ENCODE measurements at places on chromosomes 13 and 19.

- peak; percentile 95 for DNase-seq
Observed at GRCh38 chr13:42039946-42040729, 8.3 kb upstream of the DGKH start.

GRCh38 chr19:49437231-49437630, 4.1 kb downstream of the SLC17A7 start:
- DNase-seq: no peak

DNA sequence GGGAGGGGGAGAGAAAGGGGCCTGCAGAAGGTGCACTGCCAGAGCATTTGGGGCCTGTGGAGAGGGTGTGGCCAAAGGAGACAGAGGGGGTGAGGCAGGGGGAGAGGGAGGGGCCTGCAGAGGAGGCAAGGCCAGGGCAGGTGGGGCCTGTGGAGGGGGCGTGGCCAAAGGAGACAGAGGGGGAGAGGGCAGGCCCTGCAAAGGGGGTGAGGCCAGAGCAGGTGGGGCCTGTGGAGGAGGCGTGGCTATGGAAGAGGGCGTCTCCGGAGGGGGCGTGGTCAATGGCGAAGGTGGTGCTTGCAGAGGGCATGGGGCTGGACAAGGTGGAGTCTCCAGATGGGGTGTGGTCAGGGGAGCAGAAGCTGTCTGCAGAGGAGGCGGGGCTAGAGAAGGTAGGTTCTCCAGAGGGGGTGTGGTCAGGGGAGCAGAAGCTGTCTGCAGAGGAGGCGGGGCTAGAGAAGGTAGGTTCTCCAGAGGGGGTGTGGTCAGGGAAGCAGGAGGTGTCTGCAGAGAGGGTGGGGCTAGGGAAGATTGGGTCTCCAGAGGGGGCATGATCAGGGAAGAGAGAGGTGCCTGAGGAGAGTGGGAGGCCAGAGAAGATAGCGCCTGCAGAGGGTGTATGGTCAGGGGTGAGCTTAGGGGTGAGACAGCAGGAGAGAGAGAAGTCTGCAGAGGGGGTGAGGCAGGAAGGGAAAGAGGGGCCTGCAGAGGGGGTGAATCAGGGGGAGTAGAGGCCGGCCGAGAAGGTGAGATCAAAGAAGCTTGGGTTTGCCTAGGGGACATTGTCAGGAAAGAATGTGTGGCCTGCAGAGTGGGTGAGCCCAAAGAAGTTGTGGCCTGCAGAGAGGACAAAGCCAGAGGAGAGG, 3.4 kb downstream of the PRR36 start:
- peak; percentile 84 for DNase-seq

DNA sequence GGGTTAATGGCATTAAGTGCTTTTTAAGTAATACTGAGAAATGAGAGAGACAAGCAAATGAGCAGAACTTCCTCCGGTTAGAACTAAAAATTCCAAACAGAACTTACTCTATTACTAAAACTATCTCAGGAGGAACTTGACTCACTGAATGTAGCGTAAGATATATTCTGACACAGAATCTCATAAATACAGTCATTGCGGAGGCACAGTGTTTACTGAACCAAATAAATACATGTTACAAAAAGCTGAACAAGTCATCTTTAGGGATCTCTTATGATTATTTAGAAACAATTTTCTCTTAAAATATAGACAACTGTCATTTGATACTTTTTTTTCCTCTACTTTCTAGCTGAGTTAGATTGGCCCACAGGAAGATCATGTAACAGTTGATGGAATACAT, 283.1 kb downstream of the KLF12 start:
- no peak for DNase-seq

GRCh38 chr13:44797685-44798084, 191.6 kb downstream of the NUFIP1 start:
- DNase-seq: no peak

DNA sequence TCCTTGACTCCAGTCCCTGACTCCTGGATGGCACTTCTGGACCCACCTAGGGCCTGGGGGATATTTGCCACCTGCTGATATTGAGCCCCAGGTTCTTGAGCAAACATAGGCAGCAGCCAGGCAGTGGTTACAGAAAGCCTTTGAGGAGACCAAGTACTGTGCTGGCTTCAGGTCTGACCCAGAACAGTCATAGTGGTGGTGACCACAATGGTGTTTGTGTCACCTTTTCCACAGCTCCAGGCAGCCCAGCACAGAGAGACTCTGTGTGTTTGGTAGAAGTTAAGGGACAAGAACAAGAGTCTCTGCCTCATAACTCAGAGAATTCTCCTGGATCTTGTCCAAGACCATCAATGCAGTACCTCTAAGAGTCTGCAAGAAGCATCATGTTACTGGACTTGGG, 14.6 kb upstream of the CLC start:
- DNase-seq: no peak

DNA sequence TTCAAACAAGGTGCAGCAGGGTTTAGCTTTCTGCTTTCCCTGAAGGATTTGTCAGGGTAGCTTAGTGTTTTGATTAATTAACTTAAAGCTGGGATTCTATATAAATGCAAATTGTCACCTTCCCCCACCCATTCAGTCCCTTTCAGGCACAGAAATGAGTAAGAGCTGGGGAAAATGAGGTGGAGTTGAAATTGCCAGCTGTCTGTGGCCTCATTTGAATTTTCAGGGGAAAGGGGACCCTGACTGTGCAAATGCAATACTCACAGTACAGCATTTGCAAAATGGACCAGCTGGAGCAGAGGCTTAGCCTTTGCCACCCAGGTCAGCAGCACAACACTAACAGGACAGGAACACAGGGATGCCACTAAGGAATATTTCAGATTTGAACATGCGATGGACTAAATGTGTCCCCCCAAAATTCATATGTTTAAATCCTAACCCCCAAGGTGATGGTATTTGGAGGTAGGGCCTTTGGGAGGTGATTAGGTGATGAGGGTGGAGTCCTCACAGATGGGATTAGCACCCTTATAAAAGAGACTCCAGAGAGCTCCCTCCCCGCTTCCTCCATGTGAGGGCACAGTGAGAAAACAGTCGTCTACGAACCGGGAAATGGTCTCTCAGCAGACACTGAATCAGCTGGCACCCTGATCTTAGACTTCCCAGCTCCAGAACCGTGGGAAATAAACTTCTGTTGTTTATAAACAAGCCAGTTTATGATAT, 59.5 kb upstream of the CYSLTR2 start:
- DNase-seq: no peak

DNA sequence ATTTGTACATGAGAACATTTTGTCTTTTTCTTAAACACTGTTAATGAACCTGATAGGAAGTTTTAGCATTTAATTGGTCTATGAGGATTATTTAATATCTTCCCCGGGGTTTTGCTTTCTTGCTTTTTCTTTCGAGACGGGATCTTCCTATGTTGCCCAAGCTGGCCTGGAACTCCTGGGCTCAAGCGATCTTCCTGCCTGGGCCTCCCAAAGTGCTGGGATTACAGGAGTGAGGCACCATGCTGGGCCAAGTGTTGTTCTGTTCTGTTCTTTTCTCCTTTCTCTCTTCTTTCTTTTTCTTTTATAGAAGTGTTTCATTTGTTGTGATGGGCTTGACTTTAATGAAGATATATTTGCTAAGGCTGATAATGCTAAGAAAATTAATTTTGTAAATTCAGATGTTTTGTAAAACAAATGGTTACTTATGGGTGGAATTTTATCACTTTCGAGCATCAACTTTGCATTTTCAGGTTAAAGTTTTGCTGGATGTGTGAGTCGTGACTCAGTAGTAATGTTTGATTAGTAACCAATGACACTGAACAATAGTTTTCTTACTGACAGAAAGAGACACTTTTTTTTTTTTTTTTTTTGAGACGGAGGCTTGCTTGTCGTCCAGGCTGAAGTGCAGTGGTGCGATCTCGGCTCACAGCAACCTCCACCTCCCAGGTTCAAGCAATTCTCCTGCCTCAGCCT, 2.2 kb downstream of the PAN3 start:
- DNase-seq: no peak

GRCh38 chr13:39900106-39900750, 244.8 kb downstream of the COG6 start:
- no peak for DNase-seq

DNA sequence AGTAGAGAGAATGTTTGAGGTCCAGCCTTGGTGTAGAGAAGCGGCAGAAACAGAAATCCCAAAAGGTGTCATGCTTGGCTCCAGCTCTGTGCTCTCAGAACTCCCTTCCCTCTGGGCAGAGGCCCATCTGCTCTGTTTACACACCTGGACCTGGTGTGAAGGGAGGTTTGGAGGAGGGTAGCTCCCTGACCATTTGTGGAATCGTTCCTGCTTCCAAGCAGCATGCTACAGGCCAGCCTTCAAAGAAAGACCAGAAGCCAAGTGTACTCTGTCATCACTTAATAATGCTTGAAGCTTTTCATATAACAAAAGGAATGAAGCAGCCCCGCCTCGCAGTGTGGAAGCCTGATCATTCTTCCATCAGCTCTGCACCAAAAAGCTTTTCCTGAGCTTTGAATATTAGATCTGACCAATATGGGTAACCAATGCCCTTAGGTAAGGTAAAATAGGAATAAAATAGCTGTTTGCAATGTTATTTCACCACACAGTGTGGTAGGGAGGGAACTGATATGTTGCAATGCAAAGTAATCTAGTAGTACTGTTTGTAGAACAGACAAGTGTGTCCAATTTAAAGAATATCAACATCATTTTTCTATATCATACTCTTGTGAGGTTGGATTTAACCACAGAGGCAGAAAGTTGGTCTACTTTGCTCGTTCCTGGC, 63.3 kb downstream of the ZIC5 start:
- DNase-seq: no peak

- peak; percentile 71 for DNase-seq
Observed at GRCh38 chr19:38527466-38528136, 90.2 kb downstream of the MAP4K1 start.

- DNase-seq: peak; percentile 68
Observed at GRCh38 chr19:43820098-43820883, 6.8 kb upstream of the ZNF283 start.

DNA sequence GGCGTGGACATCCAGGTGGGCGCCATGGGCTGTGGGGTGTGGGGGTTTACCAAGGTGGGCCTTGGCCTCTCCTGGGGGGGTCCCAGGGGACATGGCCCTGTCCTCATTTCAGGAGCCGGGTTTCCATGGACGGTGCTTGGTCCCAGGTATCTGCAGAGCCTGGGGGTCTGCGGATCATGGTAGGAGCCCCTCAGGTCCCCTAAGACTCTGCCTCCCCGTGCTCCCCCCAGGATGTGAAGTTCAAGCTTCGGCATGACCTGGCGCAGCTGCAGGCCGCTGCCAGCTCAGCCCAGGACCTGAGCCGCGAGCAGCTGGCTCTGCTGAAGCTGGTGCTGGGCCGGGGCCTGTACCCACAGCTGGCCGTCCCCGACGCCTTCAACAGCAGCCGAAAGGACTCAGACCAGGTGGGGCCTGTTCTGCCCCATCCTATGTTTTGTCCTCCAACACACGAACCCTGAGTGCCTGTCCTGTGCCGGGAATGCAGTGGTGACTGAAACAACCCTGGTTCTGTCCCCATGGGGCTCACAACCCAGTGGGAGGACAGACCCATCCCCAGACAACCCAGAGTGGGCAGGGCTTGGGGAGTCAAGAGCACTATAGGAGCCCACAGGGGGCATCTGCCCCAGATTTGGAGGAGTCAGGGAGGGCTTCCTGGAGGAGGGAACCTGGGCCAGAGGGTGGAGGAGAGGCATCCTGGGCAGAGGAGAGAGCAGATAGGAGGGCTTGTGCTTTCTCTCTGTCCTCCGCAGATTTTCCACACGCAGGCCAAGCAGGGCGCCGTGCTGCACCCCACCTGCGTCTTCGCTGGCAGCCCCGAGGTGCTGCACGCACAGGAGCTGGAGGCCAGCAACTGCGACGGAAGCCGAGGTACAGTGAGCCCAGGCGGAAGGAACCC, 26.8 kb downstream of the DHX34 start:
- no peak for DNase-seq

DNA sequence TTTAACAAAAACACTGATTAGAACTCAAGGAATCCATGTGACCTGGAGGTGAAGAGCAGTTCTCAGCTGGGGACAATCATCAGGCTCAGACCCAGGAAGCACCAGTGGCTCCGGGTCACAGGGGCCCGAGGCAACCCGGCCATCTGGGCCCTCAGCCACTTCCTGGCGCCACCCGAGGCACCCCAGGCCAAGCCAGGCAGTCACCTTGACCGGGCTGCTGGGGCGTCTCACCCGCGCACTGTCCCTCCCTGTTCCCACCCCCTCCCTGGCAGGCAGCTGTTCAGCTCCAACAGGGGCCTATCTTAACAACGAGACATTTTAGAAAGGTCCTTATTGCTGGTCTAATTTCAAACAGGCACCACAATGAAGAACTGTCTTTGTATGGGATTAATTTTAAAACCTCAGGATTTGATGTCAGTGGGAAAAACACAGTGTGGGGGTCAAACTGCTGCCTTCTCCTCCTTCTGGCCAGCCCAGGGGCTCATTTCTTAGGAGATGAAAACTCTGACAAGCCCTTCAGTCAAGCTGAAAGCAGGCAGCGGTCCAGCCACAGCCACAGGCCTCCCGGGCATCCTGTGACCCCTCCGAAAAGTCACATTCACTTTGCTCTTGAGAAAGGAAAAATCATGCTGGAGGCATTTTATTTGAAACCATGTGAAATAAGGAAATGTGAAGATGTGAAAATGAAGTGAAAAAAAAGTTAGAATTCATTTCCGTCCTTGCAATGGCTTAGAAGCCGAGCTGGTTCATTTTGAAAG, 83.3 kb downstream of the KCTD15 start:
- DNase-seq: no peak

GRCh38 chr13:87982400-87982799, 311.2 kb downstream of the SLITRK5 start:
- no peak for DNase-seq

GRCh38 chr13:21478881-21479808, 20.0 kb upstream of the ZDHHC20 start:
- peak; percentile 89 for DNase-seq

- DNase-seq: peak; percentile 63
Observed at GRCh38 chr19:55176076-55176475, 4.0 kb downstream of the SYT5 start.

GRCh38 chr13:108425056-108425455, 155.5 kb downstream of the TNFSF13B start:
- DNase-seq: no peak

DNA sequence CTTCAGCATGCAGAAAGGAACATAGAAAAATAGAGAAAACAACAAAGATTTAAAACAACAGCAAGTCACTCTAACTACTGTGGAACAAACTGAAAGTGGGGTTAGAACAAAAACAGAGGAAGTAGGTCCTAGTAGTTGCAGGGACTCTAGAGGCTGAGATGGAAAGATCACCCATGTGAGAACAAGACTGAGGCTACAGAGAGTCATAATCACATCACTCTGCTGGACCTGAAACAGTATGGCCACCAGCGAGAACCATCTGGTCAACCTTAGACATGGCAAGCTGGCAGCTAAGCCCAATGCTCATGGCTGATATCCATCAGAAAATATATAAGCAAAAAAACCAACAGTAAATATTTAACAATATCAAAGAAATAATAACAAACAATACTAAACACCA, 35.8 kb upstream of the ZNF724 start:
- no peak for DNase-seq

GRCh38 chr19:48815870-48816501, 5.2 kb upstream of the BCAT2 start:
- DNase-seq: peak; percentile 79

GRCh38 chr13:79522583-79522982, 41.6 kb downstream of the NDFIP2 start:
- peak; percentile 87 for DNase-seq

DNA sequence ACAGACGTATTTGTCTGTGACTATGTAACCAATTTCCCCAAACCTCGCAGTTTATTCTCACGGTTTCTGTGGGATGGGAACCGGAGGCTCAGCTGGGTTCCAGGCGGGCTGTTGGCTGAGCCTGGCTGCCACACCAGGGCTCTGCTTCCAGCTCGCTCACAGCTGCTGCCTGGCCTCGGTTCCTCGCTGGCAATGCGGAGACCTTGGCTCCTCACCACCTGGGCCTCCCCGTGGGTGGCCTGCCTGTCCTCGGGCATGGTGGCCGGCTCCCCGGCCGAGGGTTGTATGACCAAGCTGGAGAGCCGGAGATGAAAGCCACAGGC, 218.9 kb upstream of the MAB21L1 start:
- DNase-seq: no peak
